ENCODE measurements at places on chromosomes 12 and 14.

GRCh38 chr14:40248671-40249070 lies 816.4 kb upstream of the FBXO33 start:
- no peak for DNase-seq

DNA sequence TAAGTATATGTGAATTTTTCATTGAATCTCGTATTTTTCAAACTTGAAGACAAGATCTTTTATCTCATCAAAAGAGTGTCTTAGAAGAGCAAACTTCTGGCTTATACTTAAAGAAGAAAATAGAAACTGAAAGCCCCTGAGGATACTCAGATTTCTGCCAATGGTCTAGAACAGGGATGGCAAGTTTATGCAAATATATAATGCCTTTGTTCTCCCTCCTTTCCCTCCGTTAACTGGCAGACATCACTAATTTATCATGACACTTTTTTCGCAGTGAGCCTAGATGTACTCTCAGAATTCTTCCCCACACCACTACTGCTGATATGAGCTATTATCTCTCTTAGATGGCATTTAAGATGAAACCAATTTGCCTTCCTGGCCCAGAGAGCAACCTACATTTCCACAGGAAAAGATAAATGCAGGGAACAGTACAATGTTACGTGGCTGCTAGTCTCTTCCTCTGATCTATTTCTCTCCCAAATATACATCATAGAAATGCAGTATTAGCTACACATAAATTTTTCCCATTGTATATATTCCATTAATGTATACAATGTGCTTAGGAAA lies 40.0 kb upstream of the DAAM1 start:
- DNase-seq, result no peak

- no peak for DNase-seq
Measured at GRCh38 chr14:49424436-49425331, 161.5 kb downstream of the RPS29 start.

DNA sequence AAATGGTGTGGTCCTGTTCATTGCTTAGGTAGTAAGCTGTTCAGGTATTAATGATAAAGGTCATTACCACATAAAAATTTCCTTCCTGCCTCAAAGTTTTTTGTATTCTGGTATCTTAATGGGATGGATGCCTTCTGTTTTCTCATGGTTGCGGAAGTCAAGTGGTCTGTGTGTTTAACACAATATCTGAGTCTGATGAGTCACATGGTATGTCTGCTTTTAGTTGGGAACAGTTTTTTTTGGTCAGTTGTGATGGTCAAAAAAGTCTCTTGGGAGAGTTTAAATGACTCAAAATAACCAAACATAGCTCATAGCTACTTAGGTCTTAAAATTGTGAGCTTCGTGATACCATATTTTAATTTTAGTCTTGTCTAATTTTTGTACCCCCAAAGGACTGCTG lies 40.7 kb downstream of the STK38L start:
- DNase-seq, result no peak

- DNase-seq, result no peak
Measured at GRCh38 chr12:94872971-94873733, 130.3 kb downstream of the NDUFA12 start.

DNA sequence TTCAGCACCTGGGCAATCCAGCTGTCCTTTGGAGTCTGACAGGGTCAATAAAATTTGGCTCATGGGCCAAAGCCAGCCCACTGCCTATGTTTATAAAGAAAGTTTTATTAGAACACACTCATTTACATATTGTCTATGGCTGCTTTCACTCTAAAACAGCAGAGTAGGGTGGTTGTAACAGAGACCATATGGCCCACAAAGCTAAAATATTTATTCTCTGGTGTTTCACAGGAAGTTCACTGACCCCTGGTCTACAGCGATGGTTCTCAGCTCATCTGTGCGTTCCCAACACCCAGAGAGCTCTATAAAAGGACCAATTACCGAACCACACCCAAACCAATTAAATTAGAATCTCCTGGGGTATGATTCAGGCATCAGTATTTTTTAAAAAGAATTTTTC lies 37.7 kb upstream of the RTRAF start:
- DNase-seq, result no peak

DNA sequence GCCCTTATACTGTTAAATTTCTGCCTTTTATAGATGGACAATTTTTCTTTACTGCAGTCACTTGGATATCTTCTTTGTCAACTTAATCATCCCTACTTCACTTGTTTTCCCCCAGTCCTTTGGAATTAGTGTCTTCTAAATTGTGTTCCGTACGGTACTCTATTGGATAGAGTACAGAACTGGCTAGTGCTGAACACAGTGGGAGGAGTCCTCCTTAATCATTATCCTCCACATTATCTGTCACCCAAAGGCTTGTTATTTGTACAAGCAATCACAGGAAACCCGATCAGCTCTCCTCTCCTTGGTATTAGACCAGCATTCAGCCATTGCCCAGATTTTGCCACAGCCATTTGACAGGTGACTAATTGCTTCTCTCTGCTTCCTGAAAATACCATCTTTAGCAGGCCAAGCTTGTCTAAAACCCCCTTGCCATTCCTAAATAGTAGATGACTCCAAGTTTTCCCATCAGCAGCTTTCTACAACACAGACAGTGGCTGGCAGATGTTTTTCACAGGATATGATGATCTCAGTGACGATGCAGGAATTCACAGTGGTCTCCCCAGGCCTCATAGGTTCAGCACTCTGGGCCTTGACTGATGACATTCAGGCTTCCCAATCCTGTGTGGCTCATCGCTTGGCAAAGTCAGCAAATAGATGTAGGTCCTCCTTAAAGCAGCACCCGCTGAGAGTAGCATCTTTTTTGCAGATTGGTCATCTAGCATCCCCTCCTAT lies 216.0 kb upstream of the RGS6 start:
- DNase-seq, result no peak

- no peak for DNase-seq
Measured at GRCh38 chr14:105436891-105437722, 17.5 kb downstream of the MTA1 start.

- DNase-seq, result no peak
Measured at GRCh38 chr14:99360774-99361595, 89.0 kb upstream of the BCL11B start.

DNA sequence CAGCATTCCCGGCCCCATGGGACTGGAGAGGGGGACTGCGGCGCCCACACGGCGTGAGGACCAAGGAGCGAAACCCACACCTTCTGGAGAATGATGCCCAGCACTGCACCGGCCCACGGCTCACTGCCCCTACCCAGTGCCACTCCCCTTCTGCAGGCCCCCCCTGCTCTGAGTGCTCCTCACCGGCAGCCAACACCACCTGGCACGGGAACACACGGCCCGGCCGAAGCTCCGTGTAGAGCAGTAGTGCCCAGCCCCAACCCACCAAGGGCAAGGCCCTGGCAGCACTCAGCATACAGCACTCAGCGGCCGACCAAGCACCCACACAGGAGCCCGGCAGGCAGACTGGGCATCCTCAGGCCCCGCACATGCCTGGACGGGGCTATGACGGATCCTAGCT lies 13.4 kb downstream of the BTBD6 start:
- no peak for DNase-seq

- DNase-seq, result no peak
Measured at GRCh38 chr14:102606296-102606695, 13.8 kb downstream of the RCOR1 start.

DNA sequence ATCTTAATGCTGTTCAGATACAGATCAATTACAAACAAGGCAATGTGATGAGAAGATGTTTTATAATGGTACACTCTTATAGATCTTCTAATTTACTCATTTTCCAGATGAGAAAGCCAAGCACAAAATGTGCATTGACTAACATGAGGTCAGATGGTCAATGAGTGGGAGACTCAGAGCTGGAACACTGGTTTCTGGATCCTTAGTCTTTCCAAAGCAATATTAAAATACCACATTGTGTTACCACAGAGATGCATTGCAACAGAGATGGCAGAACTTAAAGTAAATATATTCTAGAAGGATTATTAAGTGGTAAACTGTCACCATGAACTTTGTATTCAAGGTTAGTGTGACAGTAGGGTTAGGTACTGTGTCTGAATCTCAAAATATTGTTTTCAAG lies 113.6 kb downstream of the SLC15A5 start:
- no peak for DNase-seq

- no peak for DNase-seq
Measured at GRCh38 chr14:92472860-92473259, 40.7 kb upstream of the RIN3 start.

DNA sequence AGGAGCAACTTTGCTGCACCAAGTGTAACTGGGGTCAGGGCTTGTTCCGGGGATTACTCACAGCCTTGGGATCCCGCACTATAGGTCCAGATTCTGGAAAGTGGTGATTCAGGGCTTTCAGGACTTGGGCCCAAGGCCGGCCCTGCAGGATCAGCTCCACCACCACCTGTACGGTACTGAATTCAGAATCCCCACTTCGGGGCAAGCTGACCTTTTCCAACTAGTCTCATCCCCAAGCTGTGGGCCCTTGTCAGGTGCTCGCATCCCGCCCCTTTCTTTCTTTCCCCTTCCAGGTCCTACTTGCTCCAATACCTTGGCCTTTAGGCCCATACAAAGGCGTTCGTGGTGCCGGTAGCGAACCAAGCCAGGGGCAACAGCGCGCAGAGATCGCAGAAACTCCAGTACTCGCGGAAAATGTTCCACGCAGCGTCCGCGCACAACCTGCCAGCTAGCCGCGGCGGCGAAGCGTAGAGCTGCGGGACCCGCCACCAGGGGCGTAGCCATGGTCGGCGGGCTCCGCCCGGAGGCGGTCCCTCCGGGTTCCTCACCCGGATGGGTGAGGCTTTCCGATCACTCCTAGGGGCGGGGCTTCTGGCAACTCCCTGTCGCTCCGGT lies 487 bp downstream of the TINF2 start:
- peak; percentile 93 for DNase-seq

GRCh38 chr14:38743966-38744584 lies 359.0 kb downstream of the SEC23A start:
- no peak for DNase-seq

DNA sequence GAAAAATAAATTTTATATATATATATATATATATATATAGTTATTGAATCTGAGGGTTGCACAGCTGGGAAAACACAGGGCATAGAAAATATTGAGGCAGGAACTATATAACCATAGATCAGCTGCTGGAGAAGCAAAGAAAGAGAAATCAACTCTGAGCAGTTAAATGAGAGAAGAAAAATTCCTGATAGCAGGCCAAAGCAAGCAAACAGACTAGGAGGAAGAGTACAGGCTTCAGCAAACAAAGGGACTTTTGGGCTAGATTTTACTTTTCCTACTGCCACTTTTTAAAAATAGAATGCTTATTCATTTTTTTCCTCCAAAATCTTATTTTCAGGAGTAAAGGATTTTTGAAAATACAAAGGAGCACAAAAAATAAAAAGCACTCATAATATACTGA lies 216.0 kb upstream of the PRKD1 start:
- DNase-seq, result no peak

DNA sequence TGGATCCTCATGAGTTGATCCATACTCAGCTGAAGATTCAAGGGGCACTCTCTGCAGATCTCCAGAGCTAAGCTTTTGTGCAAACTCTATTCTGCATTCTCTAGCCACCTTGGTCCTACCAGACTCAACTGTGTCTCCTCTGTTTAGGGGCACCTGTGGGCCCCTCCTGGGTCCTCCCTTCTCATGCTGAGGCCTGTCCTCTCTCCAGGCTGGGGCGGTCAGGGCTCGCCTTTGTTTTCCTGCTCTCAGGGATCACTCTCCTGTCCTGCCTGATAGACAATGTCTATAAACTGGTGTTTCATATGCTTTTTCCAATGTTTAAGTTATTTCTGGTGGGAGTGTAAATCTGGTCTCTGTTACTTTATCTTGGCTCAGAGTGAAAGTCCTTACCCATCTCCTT lies 11.6 kb upstream of the KIF26A start:
- no peak for DNase-seq

DNA sequence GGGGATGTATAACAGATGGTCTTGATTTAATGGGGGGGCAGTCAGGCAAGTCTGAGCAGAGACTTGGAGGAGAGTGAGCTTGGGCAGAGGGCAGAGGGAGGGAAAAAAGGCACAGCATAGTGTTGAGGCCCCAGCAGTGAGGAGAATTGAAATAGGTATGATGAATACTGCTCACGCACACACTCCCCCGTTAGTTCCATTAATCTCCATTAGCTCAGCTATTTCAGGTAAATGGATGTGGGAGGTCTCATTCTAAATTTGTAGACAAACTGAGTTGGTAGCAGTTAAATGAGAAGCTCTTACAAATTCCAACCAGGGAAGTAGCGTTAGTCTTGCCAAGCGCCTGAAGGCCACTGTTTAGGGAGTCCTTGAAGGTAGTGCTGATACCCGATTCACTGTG lies 66.7 kb upstream of the STON2 start:
- DNase-seq, result no peak

DNA sequence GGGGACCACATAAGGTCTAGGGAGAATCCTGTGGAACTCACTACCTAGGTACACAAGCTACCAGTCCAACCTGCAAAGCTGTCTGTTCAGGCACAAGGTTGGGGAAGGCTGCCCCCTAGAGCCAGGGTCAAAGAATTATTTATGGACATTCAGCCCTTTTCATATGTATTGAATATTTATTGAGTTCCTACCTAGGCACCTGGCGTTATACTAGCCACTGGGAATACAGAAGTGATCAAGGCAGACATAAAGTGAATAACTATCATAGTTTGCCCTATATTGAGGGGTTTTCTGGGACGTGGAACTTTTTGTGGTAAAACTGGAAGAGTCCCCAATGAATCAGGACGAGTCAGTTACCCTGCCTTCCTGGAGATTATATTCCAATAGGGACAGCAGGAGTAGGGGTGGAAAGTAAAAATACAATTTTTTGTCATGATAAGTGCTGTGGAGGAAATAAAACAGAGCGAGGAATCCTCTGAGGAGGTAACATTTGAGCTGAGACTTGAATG lies 5.8 kb upstream of the SLC48A1 start:
- peak; percentile 74 for DNase-seq

GRCh38 chr14:101598571-101599233 lies 37.4 kb downstream of the DIO3 start:
- no peak for DNase-seq

- peak; percentile 7 for DNase-seq
Measured at GRCh38 chr12:15534322-15534721, 212.0 kb downstream of the PTPRO start.

GRCh38 chr14:69605738-69606137 lies 5.7 kb upstream of the SUSD6 start:
- DNase-seq, result no peak

DNA sequence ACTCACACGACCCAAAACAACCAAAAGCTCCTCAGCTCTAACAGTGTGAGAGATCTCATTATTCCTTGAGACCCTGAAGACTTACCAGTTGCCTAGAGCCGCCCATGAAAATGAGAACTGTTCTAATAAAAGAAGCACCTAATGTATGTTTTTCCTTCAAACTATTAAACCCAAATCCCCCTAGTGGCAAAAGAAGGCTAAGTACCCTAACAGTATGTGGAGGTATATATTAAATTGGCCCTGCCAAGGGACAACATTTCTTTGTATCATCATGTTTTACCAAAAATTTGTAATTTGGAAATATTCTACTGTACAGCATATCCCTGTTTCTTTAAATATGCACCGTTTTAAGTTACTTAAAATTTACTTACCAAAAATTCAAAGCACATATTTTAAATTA lies 38.0 kb upstream of the PPFIA2 start:
- DNase-seq, result no peak

All from CD4-positive, alpha-beta T cell treated with Interferon gamma for 1 hour (primary cell).